Stimulated activated CD8-positive, alpha-beta memory T cell treated with anti-CD3 and anti-CD28 coated beads, Interleukin-15, amount 100 ng/mL, for 24 hours (primary cell): ENCODE measurements at places on chromosomes 12 and 14.

DNA sequence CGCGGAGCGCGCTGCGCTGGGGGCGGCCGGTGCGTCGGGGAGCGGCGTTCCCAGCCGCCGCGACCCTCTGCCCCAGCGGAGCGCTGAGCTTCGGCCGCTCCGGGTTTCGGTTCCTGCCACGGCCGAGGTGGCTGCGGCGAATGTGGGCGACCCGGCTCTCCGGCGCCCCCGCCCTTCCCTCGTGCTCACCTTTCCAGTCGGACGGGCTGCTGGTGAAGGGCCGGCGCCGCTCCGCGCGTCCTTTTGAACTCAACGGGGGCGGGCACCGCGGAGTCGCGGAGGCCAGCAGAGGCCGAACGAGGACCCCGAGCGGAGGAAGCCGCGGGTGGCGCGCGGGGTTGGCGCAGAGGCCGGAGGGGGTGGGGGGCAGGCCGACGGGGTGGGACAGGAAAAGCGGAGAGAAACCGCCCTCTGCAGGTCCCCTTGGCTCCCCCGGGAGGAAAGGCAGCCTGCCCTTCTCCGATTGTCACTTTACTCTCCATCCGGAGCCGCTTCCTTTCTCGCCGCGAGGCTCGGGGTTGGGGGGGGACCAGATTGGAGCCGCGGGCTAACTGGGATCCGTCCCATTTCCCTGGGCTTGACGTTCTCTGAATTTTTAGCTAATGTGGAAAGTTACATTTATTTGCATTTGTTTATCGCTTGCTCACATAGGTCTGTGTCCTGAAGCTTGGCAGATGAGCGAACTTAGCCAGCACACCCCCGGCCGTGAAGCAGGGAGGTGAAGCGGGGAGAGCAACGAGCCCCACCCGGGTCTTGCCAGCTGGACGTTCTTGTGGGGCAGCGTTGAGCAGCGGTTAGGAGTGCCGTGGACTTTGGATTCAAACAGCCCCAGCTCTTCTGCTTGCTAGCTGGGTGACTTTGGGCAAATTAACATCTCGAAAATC, at the start of gene SMAGP:
Gene SMAGP, minus strand, starts transcription at position 349 of the 884 bp plus-strand sequence. CDS start 1,137 bp downstream, outside the sequence.
- no peak for DNase-seq

DNA sequence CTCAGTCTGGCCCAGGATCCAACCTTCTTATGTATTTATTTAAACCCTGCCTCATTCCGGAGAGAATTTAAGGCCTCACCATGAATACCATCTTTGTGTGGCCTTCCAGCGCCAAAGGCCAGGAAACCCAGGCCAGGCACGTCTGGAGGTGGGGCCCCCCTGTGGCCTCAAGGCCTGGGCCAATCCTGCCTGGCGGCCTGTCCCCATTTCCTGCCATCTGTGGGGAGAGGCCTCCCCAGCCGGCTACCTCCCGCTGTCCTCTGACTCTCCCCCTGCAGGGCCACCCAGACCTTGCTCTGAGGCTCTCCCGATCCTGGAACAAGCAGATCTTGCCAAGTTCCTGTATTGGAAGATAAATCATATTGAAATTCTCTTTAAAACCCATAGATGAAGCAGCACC, 37.4 kb upstream of the MEG3 start:
- DNase-seq: no peak

- no peak for DNase-seq
Observed at GRCh38 chr14:30283822-30284446, 275.0 kb upstream of the G2E3 start.

DNA sequence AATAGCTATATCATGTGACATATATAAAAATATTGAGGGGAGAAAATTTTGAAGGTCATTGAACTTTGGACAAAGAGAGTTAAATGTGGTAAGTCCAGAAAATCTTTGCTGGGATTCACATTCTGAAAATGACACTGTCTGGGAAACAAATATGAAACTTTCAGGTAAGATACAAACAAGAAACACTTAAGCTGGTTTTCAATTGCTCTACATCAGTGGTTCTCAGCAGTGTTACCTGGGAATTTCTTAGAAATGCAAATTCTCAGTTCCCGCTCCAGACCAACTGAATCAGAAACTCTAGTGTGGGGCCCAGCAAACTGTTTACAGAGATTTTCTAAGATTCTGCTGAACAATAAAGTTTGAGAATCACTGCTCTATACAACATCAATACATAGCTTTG, 3.6 kb upstream of the CDK17 start:
- DNase-seq: no peak

- no peak for DNase-seq
Observed at GRCh38 chr12:59904874-59905521, 309.2 kb downstream of the SLC16A7 start.

- DNase-seq: no peak
Observed at GRCh38 chr12:49359671-49360070, 7.6 kb upstream of the SPATS2 start.

GRCh38 chr12:104721039-104721405, 237.1 kb downstream of the SLC41A2 start:
- DNase-seq: no peak

GRCh38 chr12:122981036-122981471, 573 bp downstream of the ARL6IP4 start:
- DNase-seq: no peak

DNA sequence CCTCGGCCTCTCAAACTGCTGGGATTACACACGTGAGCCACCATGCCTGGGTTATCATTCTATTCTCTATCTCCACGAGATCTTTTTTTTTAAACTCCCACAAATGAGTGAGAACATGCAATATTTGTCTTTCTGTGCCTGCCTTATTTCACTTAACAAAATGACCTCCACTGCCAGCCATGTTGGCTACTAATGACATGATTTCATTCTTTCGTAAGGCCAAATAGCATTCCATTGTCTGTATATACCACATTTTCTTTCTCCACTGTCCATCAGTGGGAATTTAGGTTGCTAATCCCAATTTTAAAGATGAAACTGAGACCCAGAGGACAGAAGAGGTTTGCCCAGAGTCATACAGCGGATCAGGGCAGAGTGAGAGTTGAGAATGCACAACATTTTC, 10.9 kb upstream of the TRPV4 start:
- no peak for DNase-seq

DNA sequence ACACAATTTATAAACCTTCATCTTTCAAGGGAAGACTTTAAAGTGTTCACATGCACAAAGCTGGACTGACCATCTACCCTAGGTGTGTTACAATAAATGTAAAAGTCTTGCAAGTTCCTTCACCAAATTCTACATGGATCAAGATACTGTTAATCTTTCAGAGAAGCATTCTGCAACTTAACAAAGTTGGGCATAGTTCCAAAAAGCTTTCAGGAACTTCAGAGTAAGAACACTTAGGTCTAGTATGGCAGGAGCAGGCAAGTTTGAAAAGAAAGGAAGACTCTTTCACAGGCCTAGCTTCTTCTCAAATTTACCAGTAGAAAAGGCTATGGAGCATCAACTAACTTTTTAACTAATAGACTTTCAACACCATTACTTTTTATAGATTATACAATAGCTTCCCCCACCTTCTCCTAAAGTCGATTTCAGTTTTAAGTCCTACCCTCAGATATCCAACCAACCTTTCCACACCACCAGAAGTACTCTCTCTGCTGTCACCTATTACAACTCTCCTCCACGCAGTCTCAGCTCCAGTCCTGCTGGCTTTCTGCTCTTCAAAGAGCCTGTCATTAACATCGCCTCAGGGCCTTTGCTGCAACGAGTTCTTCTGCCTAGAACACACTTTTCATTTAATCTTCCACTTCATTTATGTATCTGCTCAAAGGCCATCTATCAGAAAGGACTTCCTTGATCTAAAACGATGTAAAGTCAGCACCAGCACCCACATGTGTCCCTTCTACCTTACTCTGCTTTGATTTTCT, 333.9 kb downstream of the CEP128 start:
- DNase-seq: no peak

DNA sequence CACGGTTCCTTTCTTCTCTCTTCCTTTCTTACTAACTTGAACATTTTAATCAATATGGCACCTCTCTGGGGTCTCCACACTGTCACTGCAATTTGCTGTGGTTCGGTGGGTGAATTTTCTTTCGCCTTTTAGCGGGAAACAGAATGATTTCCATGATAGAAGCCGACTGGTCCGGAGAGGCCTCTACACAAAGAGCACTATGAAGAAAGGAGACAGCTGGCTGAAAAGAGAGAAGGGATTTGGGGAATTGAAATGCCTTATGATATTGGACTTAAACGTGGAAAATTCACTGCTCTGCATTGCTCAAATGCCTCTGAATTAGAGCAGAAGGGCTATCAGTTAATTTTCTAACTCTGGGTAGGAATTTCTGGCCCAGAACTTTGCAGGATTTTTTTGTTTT, 55.9 kb downstream of the KCNA5 start:
- no peak for DNase-seq

DNA sequence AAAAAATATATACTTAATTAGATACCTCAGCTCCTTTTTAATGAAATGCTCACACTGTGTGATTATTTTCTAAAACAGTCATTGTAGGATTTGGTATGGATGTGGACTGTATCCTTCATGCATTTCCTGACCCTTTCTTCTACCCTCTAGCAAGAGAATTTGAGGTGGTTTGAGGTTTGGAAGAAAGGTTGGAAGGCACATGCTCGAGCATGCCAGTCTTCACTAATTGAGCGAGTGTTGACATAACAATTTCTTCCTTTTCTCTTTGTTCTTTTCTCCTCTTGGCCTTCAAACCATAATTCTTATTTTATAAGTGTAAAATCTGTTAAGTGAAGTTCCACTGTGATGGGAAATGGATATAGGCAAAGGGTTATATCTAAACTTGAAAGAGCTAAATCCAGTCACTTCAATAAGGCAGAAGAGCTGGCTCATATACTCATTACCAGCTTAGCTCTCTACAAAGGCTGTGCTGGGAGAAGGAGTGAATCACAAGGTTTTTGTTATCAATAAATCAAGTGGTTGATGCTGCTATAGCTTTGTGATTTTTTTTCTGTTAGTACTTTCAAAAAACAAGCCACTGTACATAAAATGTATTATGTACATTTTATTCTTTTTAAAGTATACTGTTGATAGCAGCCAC, 16.2 kb upstream of the PTHLH start:
- no peak for DNase-seq

DNA sequence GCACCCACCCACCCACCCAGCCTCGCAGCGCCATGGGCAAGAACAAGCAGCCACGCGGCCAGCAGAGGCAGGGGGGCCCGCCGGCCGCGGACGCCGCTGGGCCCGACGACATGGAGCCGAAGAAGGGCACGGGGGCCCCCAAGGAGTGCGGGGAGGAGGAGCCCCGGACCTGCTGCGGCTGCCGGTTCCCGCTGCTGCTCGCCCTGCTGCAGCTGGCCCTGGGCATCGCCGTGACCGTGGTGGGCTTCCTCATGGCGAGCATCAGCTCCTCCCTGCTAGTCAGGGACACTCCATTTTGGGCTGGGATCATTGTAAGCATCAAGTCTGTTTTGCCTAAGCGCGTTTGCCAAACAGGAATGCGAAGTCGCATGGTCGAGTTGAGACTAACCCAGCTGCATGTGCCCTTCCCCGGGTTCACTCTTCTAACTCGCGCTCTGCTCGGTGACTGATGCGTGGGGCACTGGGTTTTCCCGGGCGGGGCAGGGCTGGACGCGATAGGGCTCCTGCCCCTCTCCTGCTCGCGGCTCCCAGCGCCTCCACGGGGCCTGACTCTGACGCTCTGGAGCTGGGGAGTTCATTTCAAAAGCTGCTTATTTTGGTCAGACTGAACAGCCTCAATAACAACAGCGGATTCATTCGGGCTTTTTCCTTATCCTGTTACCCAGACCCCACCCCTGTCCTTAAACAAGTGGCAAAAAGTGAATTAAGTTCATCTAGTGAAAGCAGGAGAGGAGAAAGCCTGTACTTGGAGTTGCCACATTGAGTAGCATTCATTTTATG, 458 bp downstream of the SSPN start:
- DNase-seq: no peak

DNA sequence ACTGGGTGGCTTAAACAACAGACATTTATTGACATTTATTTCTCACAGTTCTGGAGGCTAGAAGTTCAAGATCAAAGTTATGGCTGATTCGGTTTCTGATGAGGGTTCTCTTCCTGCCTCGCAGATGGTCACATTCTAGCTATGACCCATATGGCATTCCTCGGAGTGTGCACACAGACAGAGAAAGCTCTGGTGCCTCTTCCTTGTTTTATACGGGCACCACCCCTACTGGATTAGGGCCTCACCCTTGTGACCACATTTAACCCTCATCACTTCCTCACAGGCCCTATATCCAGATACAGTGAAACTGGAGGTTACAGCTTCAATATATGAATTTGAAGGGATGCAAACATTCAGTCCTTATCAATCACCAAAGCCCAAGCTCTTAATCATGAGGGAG, 77.0 kb upstream of the OVCH1 start:
- no peak for DNase-seq

GRCh38 chr12:29043069-29043468, 106.0 kb upstream of the FAR2 start:
- DNase-seq: no peak

GRCh38 chr12:132282950-132283771, 46.2 kb downstream of the GALNT9 start:
- no peak for DNase-seq

- no peak for DNase-seq
Observed at GRCh38 chr14:105299654-105300541, 903 bp downstream of the BRF1 start.

DNA sequence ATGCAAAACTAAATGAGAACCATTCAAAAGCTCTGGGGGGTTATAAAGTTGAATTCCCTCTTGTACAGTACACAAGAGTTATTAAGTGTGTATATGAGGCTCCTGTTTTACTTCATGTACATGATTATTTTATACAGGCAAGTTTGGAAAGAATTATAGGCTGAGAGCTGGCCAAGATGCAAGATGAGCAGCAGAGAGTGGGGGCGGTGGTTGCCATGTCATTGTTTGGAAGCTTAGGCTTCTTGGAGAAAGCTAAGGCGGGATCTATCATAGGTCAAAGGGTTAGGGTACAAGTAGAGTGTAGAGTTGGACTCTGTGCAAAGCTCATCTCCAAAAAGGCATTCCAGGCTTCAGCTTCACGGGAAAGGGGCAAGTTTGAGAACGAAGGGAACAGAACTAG, 297.1 kb upstream of the TBX3 start:
- no peak for DNase-seq

DNA sequence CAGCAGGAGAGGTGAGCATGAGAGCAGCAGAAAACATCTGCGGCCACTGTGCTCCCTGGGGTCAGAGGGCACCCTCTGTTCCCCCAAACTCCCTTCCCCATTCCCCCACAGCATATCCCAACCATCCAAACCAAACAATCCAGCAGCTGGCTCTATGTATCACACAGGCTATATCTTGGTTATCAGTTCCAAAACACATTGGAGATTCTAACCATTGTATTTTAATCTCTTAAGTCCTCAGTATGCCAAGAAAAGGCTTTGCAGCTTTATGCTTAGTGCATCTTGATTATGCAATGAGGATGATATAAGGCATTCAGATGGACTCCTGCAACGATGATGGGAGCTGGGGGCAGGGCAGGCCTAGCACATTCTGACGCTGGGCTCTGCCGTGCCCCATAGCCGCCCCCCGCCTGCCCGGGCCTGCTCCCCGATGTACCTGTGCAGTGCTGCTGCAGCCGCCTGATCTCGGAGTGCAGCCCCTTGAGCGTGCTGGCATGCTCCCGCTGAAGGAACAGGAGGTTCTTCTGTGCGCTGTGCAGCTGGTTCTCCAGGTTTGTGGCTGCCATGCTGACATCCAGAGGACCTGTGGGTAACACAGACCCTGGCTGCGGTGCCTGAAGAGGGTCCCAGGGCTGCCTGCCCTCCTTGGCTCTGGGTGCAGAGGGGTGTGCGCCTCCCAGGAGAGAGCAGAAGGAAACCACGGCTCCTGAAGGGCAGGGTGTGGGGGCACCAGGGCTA, 29.6 kb downstream of the CCDC92 start:
- no peak for DNase-seq

GRCh38 chr12:49922349-49923034, 18.8 kb upstream of the FAIM2 start:
- DNase-seq: no peak
